ENCODE measurements at places on chromosomes 1 and 21.

DNA sequence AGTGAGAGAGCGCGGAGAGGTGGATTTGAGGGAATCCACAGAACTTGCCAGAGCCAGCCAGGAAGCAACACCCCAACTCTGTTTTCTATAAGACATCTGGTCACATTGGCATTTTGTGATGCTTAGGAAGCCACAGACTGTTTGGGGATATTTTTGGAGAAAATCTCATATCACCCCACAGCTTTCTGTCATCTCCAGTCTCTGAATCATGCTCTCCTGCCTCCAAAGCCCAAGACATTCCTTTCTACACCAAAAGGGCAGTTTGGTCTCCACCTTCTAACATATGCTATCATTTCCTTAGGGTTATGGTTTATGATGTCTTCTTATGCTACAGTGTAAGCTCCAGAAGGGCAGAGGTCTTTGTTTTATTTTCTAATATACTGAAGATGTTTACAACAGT is 14.4 kb upstream of the BCL10 start:
- no peak for DNase-seq

- DNase-seq: no peak
Observed at GRCh38 chr1:33080373-33080772, 580 bp upstream of the AZIN2 start.

DNA sequence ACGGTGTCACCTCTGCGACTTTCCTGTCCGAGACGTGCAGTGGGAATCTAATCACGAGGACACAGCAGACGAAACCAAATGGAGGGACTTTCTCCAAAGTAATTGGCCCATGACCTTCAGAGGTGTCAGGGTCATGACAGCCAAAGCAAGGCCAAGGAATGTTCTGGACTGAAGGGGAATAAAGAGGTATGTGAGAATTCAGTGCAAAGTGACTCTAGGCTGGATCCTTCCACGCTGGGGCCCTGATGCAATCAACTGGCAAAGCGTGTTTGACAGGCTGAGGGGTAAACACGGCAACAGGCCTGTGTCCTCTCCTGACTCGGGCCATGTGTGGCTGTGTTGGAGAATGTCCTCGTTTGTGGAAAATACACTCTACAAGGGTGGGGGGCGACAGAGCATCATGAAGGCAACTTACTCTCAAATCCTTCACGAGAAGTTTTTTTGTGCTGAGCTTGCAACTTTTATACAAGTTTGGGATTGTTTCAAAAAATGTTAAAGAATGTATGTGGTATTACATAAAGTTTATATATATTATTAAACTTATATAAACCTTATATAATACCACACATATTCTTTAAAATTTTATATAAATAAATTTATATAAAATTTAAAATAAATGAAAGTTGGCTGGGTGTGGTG is 1.7 kb downstream of the CFAP74 start:
- no peak for DNase-seq

DNA sequence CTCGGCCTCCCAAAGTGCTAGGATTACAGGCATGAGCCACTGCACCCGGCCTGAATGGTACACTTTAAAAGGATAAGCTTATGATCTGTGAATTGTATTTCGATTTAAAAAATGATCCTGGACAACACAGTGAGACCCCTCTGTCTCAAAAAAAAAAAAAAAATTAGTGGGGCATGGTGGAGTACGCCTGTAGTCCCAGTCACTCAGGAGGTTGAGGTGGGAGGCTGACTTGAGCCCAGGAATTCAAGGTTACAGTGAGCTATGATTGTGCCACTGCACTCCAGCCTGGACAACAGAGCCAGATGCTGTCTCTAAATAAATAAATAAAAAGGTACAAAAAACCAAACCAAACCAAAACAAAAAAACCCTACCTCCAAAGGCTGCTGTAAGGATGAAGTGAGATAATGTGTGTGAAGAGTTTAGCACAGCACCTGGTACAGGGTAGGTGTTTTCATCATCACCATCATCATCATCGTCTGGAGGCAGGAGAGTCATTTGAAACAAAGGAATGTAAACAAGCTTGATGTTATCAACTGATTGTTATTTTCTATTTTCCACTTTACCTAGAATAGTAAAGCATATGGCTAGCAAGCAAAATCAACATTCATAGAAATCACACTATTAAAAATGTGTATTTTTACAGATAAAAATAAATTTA is 22.5 kb upstream of the HTR1D start:
- no peak for DNase-seq

DNA sequence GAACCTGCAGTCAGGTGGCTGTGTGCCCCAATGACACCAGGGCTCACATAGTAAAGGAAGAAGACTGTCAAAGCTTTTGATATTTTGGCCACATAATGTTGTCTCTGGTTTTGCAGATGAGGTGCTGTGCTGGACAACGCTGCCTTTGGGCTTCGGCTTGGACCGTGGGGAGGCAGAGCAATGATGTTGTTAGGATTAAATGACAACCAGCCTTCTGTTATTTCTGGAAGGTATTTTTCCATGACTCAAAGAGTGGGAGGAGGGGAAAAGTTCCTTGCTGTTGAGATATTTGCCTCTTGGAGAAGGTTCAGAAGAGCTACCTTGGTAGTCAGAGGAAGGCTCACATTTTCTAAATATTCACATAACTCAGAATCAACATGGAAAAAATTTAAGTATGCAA is 187.3 kb upstream of the GALNT2 start:
- DNase-seq: no peak

Data from A549 (cell line).